ENCODE measurements at places on chromosomes 2 and 18. TPM values are rescaled to one million over a fixed set of nuclear protein-coding genes. Genes with fewer than 3 reads are reported as not detected.

GRCh38 chr2:236847538-236848263 lies 238.0 kb upstream of the COPS8 start:
- no peak for DNase-seq

DNA sequence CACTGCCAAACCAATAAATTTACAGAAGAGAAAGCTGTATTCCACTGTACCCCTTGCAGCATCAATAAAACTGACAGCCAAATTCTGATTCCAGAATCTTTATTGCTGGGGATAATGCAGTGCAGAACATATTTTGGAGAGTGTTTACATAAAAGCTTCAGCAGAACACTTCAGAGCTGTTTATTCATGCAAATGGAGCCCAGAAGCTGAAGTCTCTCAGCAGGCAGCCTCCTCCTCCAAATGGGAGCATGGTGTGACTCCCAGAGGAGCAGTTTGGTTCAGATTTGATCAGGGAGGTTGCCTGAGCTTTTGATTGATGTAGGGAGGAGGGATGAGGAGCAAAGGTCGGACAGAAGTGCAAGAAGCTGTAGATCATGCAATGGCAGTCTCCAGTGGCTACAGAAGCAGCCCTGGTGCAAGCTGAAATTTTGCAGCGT lies 22.4 kb downstream of the LHCGR start:
- no peak for DNase-seq

- DNase-seq, result no peak
These were observed 3.1 kb downstream of the DES start for GRCh38 chr2:219421323-219421722.

- DNase-seq, result no peak
These were observed 52.6 kb downstream of the ZAP70 start for GRCh38 chr2:97765933-97766332.

DNA sequence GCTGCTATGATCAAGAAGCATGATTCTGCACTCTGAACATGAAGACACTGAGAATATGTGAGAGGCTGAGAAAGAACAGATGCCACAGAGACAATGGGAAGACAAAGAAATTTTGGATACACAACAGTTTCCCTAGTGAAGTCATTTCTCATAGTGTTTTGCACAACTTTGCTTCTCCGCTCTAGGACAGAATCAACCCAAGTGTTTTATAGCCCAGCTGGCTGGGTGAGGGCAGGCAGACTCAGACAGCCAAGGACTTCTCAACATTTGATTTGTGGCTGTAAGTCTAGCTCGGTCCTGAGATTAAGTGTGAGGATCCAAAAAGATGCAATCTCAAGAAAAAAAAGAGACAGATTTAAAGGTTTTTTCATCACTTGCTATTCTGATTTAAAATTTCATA lies 536.5 kb upstream of the CRIM1 start:
- DNase-seq, result no peak

DNA sequence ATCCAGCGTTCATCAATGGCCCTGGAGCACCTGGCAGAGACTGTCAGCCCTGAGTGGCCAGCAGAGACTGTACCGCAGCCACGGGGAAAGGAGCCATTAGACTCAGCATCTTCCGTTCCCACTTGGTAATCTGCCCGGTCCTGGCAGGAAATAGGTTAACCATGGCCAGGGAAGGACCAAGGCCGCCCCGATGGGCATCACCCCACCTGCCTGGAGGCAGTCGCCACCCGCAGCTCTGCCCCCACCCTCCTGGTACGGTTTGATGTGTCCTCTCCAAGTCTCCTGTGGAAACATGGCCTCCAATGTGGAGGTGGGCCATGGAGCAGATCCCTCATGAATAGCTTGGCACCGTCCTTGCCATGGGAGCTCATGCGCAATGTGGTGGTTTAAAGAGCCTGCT lies 75.3 kb downstream of the RTP5 start:
- no peak for DNase-seq

Gene CXCR1
- not detected for total RNA-seq

Gene CYP1B1
- 17.5 TPM for total RNA-seq

Gene CEBPZ
- total RNA-seq, result 55.0 TPM

Gene ST8SIA5
- total RNA-seq, result 0.79 TPM

Gene MEP1B
- not detected for total RNA-seq

Gene ERCC3
- 67.4 TPM for total RNA-seq

All from neural crest cell (in vitro differentiated cells).